Iris pigment epithelial cell (primary cell): ENCODE measurements at places on chromosomes 5 and 9.

DNA sequence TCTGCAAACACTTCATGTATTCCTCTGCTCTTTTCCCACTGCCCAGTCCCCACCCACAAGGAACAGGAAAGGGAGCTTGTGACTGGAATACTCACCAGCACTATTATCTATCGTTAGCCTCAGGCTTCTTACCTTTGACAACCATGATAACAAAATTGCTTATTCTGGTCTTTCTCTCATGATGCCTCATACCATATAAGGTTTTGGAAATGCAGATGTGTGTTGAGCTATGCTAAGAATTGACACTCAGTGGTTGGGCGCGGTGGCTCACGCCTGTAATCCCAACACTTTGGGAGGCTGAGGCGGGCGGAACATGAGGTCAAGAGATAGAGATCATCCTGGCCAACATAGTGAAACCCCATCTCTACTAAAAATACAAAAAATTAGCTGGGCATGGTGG lies 25.4 kb downstream of the SOX30 start:
- DNase-seq = no peak

- no peak for DNase-seq
Observed at GRCh38 chr5:178563621-178564020, 26.6 kb downstream of the COL23A1 start.

DNA sequence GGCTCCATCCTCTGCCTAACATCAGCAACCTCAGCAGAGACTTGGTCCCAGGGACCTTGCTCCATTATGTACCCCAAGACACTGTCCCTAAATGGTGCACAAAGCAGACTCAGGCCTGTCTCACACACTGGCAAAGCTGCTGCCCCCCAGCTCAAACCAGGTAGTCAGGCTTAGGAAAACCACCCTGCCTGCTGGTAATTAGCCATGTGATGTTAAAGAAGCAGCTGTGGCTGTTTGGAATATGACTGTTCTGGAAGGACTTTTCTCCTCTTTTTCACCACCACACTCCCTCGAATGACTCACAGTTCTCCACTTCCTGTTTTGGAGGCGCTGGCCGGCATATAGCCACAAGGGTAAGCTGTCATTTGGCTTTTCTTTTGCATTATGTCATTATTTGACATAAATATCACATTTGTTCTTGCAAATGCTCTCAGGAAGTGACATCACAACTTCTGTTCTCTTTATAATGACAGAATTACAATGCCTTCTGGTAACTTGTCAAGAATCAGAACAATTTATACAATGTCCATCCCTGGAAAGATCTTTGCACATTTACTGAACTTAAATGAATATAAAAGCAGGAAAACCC lies 113.9 kb downstream of the SUSD1 start:
- DNase-seq = peak; percentile 99

DNA sequence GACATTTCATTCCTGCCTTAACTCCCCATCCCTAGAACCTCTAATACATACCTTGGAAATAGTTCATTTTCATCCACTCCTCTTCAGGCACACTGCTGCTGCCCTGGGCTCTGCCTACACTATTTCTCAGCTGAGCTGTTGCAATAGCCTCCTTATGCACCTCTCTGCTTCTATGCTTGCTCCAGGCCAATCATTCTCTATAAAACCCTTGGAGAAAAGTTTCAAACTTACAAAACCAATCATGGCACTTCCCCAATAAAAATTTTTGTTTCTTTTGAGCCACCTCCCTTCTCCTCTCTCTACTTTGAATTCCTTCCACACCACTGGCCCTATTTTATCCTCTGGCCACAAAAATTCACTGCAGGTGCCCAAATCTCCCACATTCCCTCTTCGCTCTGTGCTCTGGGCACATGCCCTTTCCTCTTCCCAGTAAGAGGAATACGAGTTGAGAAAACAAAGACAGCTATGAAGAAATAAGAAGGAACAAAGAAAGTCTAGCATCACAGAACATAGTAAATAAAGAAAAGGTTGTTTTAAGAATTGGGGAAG lies 301.4 kb downstream of the ELAVL2 start:
- DNase-seq = no peak

GRCh38 chr5:150777685-150778084 lies 872 bp upstream of the SMIM3 start:
- no peak for DNase-seq
